ENCODE measurements at places on chromosomes 3 and 15.

DNA sequence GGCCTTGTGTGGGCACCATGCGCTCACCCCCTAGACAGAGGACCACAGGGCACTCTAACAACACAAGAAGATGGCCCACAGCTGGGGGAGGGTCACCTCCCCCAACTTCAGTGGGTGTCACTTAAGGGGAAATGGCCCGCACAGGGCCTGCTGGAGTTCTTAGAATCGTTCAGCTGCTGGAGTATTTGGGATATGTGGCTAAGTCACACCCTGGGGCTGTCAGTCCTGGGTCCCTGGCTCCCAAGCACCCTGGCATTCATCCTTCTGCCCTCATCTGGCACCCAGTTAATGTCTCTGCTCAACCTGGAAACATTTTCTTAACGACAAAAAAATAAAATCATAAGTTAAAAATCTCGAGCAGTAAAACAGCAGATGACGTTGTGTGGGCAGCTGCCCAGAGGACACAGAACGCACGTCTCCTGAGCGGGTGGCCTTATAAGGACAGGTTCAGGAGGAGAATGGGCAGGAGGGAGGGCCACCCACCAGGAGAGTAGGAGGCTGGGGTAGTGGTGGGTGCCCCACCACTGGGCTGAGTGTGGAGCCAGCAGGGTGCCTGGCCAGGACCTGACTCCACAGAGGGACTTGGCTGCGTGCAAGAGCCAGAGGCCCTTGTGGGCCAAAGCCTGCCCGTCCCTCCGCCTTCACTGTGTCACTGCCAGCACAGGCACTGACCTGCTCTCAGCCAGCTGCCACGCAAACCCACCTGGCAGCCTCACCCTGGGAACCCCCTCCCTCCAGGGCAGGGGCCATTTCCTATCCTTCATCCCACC is 11.5 kb downstream of the KBTBD13 start:
- no peak for DNase-seq

DNA sequence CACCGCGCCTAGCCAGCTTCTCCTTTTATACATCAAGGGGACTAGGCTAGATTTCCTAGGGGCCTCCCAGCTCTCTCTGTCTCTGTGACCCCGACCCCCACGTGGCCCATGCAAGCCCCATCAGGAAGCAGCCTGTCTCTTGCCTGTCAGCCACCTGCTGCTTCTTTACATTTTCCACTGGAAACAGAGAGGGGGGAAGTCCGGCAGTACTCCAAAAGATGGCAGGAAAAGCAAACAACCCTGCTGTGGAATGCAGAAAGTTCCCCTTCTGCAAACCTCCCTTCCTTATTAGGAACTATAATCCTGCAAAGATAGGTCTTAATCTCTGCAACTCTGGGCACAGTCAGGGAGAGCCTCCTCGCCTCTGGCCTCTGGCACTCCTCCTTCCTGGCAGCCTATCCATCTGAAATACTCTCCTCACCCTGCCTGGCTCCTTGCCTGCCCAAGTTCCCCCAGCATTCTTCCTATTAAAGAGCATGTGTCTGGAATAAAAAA is 47.4 kb upstream of the HACD2 start:
- DNase-seq, result no peak

GRCh38 chr3:46092702-46093080 is 65.4 kb upstream of the XCR1 start:
- DNase-seq, result no peak

GRCh38 chr3:166191411-166191810 is 354.2 kb upstream of the BCHE start:
- no peak for DNase-seq

- DNase-seq, result no peak
Measured at GRCh38 chr3:42513521-42513920, 11.1 kb downstream of the VIPR1 start.

- no peak for DNase-seq
Measured at GRCh38 chr15:46416544-46416943, 781.7 kb downstream of the SQOR start.

DNA sequence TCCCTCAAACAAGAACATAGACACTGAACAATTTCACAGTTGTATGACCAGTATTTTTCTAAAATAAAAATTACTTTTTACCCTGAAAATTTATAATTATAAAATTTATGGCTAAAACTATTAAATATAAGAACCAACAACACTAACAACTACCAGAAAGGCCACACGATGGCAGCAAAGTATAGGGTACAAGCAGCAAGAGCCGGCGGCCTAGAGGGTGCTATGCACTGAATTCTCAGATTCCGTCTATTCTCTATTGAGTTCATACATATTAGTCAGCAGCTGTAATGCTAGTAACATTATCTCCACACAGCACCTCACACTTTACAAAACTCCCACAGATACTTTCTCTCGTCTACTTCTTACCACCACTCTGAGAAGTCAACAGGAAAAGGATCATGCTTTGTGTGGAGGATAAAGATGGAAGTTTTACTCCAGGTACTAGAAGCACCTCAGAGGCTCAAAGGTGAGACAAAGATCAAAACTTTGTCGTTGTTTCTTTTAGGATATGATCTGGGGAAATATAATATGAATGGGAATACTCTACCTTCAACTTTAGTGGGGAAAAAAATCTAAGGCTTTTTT is 160.5 kb downstream of the FGF12 start:
- DNase-seq, result peak; percentile 66

DNA sequence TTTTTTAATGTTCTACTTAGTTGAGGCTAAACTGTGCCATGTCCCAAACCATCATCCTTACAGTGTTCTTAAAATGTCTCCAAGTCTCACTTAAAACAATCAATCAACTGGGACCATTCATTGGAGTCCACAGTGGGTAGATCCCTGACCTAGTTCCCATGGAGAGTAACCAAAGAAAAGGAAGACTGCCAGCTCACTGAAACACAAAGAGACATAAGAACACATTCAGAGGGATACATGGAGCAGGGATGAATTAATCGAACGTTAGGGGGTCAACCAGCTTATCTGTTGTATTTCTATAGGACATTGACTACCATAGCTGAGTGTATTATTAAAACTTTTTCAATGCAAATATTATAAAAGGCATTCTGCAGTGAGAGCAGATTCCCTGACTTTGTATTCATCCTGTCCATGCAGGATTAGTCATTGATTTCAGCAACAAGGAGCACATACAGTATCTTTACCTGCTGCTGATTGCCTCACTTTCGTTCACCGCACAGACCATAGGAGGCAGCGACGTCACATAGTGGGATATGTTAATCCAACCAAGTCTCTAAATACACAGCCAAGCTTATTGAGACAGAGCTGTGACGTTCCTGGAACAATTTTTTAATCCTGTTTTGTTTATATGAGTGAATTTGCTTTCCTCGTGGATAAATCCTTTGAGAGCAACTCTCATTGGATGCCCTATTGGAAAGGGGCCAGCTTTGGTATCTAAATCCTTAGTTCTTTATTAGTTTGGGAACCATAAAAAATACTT is 364.9 kb upstream of the RBMS3 start:
- peak; percentile 15 for DNase-seq

DNA sequence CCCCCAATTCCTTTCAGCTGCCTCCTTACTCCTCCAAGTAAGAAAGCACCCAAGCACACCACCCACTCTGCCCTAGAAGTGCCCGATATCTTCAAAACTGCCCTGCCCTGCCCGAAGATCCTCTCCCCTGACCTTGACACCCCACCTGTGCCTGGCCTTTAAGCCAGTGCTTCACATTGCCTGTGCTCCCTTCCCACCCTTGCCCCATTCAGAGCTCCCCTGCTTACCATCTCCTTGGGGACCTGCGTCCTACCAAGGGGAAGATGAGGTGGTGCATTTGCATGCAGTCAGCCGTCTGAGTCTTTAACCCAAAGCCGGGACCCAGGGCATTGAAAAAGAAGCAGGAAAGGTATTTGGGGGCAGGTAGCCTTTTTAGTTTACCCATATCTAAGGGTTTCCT is 73.5 kb upstream of the SLCO3A1 start:
- DNase-seq, result no peak

DNA sequence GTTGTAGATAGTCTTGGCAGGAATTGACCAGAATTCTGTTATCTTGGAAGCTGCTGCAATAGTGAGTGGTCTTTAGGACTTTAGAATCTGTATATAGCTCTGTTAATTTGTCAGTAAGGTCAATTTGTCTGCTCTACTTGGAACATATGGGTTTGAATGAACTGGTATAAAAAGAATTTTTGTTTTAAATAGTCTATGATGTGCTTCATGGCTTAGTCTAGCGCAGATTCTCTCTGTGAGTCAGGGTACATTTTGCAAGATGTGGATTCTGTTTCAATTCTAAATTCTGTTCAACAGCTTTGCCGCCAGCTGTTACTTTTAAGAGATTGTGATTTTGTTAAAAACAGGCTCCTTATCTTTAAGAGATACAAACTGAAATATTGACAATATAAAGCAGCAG is 135.9 kb upstream of the AGBL1 start:
- DNase-seq, result no peak

DNA sequence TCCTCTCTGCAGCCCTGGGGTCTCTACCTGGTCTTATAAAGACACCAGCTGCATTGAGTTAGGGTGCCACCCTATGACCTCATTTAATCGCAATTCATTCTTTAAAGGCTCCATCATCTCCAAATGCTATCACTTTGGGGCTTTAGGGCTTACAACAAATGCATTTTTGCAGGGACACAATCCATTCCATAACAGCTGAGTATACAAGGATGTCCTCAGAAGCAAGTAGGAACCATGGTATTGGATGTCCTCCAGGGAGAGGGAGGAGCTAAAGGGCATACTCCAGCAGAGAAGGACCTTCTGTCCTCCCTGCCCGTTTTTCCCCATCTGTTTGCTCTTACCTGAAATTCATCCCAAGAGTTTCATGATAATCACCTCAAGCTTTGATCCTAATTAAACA is 30.3 kb downstream of the UMPS start:
- DNase-seq, result no peak

DNA sequence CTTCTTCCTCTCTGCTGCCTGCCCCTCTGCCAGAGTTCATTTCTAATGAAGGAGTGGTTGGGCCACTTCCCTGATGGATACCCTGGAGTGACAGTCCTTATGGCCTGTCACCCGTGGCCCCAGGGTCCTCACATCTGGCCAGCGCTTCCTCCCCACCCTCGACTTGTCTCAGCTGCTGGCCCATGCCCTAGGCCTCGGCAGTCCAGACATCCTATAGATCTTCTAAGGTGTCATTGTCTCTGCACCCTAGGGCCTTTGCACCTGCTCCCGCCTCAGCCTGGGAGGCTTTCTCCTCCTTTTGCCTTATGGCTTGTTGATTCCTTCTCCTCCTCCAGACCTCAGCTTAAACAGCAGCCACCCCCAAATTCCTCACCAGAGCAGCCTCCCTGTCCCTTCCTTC is 181.0 kb downstream of the NSMCE3 start:
- DNase-seq, result no peak

- DNase-seq, result no peak
Measured at GRCh38 chr3:35658686-35659085, 19.4 kb downstream of the ARPP21 start.

GRCh38 chr15:101600035-101600434 is 52.1 kb downstream of the TM2D3 start:
- DNase-seq, result no peak

DNA sequence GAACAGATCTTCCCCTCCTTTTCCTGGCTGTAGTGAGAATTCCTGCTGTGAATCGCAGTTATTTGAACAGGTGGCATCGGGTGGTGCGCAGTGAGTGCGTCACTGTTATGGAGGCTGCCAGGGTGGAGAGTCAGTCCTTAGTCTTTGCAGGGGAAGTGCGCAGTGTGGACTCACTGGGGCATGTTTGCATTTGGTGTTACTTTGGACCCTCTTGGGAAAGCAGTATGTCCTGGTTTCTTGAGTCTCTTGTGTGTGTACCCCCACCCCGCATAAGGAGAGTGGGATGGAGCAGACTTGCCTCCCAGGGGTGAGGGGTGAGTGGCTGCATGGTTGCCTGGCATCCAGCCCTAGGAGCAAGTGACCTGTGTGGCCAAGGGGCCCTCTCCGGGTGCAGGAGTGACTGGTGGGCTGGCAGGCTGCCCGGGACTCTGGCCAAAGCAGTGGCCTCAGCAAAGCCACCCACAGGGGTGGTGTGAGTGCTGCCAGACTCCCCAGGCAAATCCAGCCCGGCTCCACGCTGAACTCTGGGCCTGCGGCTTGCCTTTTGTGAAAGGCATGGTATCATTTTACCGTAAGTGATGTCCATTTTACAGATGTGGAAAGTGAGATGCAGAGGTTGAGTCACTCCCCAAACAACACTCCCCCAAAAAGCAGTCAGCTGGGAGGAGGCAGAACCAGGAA is 46.4 kb downstream of the DNASE1L3 start:
- DNase-seq, result no peak

DNA sequence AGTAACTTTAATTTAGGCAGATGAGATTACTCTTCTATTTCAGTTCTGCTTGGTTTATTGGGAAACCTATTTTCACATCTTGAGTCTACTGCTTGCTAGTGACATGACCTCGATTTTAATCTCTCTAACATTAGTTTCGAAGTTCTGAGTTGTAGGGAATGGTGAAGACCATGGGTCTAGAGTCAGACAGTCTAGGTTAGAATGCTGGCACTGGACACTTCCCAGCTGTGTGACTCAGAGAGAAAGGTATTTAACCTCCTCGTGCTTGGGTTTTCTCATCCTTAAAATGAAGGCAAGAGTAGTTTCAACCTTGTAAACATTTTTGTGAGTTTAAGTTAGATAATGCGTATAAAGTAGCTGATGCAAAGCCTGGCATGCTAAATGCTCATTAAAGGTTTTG is 422.1 kb downstream of the GRM7 start:
- no peak for DNase-seq

- DNase-seq, result no peak
Measured at GRCh38 chr15:49060710-49061495, 14.7 kb upstream of the SECISBP2L start.

GRCh38 chr3:38337703-38338102 is 8.9 kb upstream of the XYLB start:
- no peak for DNase-seq

DNA sequence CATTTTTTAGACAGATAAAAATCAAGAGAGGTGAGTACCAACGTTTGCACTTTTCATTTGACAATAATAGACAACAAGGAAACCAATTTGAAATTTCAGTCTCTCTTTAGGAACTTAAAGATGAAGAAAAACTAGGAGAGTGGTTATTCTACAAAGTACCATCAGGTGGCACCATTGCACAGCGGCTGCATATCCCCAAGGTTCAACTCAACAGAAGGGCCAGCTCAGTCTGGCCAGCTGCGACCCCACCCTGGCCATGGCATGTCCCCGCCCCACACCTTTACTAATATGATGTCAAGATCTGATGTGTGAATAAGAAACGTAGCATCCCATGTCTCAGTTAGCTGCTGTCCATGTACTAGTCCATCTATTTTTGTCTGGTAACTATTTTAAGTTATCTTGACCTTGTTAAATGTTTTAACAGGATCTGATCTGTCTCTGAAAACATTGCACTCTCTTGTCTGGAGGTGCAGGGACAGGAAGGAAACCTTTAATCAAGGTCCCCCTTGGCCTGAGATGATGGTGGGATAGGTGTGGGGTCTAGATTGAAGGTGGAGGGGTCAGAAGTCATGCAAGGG is 35.5 kb upstream of the CGNL1 start:
- no peak for DNase-seq

GRCh38 chr3:187896646-187897045 is 151.4 kb upstream of the BCL6 start:
- DNase-seq, result no peak

GRCh38 chr15:85929786-85930185 is 135.1 kb upstream of the KLHL25 start:
- no peak for DNase-seq

- no peak for DNase-seq
Measured at GRCh38 chr15:86106306-86106705, 26.6 kb downstream of the AGBL1 start.

GRCh38 chr3:195558602-195559001 is 15.5 kb upstream of the PPP1R2 start:
- DNase-seq, result peak; percentile 36

All from T-helper 2 cell (primary cell).